ENCODE measurements at places on chromosomes 2 and 18. TPM values are rescaled to one million over a fixed set of nuclear protein-coding genes. Genes with fewer than 3 reads are reported as not detected.
A peak's percentile ranks its signal among the peaks of the same experiment; 100 is the strongest.

DNA sequence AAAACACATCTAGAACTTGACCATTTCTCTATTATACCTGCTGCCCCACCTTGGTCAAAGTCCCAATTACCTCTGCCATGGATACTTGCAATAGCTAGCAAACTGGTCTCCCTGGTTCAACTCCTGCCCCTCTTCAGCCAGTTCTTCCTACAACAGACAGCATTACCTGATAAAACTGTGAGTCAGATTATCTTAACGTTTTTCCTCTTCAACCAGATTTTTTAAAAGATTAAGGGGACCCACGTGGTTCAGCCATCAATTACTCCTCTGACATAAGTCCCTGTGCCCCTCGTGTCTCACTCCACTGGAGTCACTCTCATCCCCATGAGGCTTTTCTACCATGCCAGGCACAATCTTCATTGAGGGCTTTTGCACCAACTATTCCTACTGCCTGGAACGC lies 5.3 kb upstream of the ARHGAP15 start:
- no peak for DNase-seq

DNA sequence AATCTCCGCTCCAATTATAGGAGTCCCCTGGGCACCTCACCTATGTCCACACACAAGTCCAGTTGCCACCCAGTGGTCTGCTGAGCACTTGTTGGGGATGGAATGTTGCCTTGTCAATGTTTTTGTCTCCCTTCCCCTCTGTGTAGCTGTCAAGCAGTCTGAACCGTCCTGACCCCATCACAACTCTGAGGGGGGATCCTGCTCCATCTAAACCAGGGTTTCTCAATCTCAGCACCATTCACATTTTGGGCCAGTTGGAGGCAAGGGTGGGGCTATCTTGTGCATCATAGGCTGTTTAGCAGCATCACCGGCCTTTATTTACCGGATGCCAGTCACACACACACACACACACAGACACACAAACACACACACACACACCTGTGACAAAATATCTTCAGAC lies 53.0 kb downstream of the CYP26B1 start:
- no peak for DNase-seq

DNA sequence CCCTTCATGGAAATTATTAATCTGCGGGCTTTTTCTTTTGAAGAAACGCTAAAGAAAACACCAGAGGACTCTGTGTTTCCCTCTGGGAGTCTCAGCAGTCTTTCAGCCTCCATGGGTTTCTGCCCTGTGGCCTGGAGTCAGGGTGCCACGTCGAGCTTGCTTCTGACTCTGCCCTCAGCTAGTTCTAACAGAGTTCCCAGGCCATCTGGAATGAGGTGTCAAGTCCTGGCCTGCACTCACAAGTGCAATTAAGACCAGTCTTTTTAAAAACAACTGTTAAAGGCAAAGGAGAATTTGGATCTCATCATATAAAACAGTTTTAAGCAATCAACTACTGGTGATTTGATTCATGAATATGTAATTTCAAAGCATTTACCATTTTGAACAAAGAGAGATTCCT lies 157.3 kb downstream of the RHBDD1 start:
- DNase-seq, result no peak

DNA sequence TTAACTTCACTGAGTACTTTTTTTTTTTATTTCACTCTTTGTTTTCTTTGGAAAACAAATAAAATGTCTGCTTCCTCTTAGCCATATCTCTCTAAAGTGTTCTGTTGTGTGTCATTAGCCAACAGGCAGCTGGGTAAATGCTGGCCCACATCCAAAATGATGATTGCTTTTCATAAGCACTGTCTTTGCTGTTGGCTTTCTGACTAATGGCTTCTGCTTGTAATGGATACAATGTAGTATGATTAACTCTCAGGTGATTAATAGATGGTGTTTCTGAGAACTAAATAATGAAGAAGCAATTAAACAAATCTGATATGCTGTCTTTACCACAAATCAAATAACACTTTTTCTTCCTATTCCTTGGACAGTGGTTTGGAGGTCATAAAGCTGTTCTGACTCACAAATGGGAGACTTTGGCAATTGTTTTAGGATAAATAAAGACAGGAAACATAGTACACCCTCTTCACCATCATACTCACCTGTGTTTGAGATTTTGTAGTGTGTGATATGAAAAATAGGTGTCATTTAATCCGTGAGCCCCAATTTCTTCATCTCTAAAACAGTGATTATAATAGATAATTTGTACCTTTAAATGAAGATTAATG lies 888.4 kb downstream of the TSN start:
- DNase-seq, result peak; percentile 62

GRCh38 chr2:170145191-170145590 lies 32.8 kb upstream of the MYO3B start:
- DNase-seq, result no peak

DNA sequence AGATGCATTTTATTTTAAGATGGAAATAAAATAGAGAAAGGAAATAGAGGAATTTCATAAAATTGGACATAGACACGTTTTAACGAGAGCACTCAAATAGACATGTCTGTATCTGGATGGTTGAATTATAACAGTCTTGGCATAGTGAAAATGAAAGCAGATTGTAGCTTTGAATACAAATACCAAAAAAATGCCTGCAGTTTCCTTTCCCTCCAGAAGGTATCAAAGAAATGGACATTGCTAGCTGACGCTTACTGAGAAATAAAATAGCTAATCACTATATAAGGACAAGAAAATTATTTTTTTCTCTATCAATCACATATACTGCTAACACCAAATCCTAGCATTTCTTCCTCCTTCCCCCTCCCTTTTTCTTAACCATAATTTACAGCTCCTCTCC lies 11.4 kb upstream of the MAPRE2 start:
- no peak for DNase-seq

DNA sequence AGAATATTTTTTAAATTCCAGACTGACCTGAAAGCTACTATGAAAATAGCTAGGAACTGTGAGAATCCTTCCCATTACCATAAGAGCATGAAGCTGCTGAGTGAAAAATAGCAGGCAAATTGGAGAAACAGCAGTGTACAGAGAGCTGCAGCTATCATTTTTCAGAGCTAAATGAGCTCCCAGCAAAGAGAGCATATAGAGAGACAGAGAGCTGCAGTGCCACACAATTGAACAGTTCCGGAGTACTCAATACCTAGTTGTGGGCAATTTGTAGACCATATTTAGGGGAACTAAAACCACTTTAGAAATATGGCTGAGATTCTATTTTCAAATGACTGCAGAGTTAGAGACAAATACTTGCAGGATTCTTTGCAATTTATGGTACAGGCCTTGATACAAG lies 645.3 kb downstream of the STK39 start:
- DNase-seq, result no peak

DNA sequence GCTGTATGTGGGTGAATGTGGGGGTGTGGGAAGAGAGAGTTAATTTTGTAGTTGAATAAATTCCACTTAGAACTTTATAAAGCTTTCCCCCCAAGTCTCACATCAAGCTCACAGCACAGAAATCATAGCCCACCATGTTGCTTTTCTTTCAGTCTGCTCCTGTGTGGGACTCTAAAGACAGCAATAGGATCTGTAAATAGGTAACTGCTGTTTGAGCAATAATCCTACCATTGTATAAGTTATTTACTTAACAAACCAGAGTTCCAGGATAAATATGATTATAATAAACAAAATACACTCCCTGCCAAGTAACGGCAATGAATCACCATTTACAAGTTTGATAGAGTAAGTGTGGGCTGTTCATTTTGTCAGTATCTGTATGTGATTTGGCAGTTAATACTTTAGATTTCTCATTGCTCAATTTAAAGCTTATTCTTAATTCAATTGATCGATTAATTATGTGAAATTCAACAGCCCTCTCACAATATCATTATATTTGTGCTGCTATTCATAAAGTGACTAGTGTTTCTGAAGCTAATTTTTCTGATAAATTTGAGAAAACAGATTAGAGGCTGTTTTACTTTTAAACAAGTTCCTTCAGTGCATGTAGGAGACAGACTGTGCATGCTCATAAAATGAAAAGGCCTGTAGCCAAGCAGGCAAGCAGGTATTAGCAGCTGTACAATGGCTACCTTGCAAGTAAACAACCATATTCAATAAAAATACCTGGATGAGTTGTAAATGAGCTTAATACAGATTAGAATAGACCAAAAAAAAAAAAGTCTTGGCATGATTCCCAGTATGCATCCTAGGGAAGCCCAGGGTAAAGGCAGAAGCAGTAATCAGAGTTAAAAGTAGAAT lies 142.7 kb downstream of the PDE11A start:
- DNase-seq, result no peak

DNA sequence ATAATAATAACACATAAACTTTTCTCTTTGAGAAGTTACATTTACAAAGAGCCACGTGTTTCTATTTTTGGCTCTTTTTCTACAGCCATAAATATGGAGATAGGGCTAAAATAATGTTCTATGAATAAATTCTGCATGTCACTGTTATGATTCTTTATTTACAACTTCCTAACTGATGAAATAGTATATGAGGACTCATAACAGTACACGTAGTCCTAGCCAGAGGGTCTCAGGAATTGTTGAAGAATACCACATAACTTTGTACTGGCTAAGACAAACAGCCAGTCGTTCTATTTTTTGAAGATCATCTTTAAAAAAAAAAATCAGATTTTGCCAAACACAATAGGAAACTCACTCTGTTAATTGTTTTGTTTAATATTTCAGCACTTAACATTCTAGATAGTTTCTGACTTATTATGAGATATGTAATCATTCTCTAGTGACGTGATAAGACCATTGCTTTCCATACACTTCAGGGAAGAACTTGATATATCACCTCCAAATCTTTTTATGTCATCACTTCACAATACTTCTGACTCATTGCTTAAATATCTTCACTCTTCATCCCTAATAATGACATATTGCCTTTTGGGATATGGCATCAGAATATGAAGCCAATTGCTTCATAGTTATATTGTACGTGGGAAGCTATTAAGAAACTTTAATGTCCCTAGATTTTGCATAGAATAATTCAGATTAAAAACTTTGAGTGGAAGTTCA lies 256.1 kb downstream of the XIRP2 start:
- DNase-seq, result no peak

DNA sequence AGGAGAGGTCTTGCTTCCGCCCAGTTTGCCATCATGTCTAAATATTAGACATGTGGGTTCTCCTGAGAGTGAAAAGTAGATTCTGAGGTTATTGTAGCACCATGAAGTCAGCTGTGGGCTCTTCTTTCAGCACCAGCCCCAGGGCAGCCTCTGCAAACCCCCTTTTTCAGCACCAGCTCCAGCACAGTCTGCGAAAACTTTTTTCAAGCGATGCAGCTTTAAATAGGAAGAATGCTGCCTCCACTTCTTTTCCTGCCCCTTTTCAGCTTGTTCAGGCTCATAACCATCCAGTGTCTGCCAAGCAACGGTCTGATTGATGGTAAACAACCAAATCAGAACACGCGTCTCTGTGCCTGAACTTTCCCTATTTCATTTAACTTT lies at the start of gene COL5A2:
Gene COL5A2, minus strand, starts transcription at position 192 of the 381 bp plus-strand sequence. Its CDS starts 157 bp downstream, at position 35.
- peak; percentile 86 for DNase-seq

DNA sequence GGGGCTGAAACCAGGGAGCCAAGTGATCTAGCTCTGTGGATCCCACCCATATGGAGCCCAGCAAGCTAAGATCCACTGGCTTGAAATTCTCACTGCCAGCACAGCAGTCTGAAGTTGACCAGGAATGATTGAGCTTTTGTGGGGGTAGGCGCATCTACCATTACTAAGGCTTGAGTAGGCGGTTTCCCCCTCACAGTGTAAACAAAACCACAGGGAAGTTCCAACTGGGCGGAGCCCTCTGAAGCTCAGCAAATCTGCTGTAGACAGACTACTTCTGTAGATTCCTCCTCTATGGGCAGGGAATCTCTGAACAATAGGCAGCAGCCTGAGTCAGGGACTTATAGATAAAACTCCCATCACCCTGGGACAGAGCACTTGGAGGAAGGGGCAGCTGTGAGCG lies 96.7 kb downstream of the CCDC148 start:
- DNase-seq, result no peak

DNA sequence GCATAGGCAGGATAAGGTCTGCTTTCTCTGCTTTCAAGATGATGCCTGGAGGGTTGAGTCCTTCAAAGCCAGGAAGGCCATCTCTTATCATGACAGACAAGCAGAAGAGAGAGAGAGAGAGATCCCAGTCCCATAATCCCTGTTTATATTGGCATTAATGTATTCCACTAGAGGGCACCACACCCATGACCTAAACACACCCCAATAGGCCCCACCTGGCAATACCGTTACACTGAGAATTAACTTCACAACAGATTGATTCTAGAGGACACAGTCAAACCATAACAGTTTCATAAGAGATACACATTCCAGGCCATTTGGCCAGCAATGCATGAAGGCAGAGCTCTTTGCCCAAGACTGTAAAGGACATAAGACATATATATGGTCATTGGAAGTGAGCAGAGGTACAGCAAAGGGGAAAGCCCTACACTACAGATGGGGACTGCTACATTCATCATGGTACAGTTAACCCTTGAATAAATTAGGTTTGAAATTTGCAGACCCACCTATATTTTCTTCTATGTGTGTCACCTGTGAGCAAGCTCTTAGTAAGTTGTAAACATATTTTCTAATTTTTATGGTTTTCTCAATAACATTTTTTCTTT lies 1516.1 kb downstream of the RPIA start:
- peak; percentile 38 for DNase-seq

- no peak for DNase-seq
Measured at GRCh38 chr2:203330434-203330833, 2.2 kb downstream of the ABI2 start.

DNA sequence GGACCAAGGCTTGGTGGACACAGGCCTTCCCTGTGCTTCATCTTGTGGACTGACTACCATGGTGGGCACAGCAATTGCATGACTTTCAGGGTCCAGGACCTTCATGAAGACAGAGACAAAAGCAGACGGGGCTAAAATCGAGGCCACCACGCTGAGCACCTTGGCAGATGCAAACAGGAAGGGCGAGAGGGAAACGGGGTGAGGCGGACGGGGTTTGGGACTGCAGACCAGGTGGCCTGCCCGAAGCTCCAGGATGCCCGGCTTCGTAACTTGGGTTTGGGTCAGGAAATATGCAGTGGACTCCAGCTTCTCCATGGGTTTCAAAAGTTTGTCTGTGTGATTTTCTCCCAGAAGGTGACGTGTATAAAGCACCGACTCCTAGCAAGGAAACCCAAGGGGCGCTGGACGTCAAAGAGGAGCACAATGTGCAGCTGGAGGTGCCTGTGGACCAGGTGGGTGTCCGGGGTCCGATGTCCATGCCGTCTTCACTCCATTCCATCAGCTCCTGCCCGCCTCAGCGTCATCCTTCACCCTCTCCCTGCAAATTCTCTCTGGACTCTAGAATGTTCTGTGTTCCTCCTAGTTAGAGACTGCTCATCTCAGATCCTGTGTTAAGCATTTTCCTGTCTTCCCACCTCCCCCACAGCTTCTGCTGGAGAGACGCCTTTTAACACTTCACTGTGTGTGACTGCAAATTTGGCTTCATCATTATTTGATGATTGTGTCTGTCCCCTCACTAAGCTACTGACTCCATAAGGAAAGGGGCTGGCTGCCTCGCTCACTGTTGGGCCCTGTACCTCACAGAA lies 65.8 kb downstream of the DCDC2C start:
- DNase-seq, result no peak

- no peak for DNase-seq
Measured at GRCh38 chr18:49135877-49136276, 185.1 kb upstream of the SMAD7 start.

Gene LYG2
- not detected for total RNA-seq

Gene CIB4
- total RNA-seq, result not detected

Gene CFAP65
- total RNA-seq, result not detected

Gene NGEF
- total RNA-seq, result 3.4 TPM

Measured in NCI-H460 (cell line).